ENCODE measurements at places on chromosomes 11 and 22.
A peak's percentile ranks its signal among the peaks of the same experiment; 100 is the strongest.

- peak; percentile 97 for DNase-seq
These were observed 17.1 kb downstream of the MAFF start for GRCh38 chr22:38218661-38219622.

DNA sequence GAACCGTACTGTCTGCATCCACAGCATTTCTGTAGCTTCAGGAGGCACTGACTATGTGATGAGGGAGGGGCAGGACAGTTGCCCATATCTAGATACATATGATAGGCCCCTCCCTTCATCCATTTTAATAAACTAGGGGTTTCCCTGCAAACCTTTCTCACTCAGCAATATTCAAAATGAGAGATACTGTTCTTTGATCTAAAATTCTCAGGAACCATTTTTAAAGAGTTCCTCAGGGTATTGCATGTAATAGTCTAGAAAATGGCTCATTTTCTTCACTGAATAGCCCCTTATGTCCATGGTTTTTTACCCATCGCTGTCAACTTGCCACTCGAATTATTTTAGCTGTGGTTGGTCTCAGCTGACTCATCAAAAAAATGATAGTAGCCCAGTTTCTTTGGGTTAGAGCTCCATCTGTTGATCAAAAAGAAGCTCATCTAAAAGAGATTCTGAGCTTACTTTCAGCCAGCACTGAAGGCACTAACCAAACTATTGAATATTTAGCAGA, 37.0 kb upstream of the DNAJB7 start:
- DNase-seq, result peak; percentile 60

- DNase-seq, result peak; percentile 64
These were observed 13.6 kb upstream of the NUP160 start for GRCh38 chr11:47861728-47862127.

GRCh38 chr22:42208362-42208761, 62.1 kb downstream of the TCF20 start:
- DNase-seq, result no peak

GRCh38 chr22:34866495-34867131, 199.3 kb upstream of the ISX start:
- peak; percentile 1 for DNase-seq

- no peak for DNase-seq
These were observed 72.6 kb downstream of the CCDC34 start for GRCh38 chr11:27290261-27291050.

DNA sequence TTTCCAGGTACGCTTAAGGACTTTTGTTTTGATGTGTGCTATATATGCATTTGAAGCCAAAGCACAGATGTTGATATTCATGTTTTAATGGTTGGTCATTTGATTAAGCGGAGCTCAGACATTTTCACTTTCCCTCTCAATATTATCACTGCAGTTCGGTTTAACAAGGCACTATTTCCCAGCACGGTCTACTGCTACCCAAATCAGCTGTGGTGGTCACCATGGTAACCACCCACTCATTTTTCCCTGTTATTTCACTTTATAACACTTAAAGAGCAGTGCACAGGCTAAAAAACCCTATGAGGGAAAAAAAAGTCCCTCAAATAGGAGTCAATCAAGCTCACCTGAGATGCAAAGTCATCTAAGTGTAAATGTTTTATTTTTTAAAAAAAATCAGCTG, 439.6 kb upstream of the CCDC90B start:
- no peak for DNase-seq

DNA sequence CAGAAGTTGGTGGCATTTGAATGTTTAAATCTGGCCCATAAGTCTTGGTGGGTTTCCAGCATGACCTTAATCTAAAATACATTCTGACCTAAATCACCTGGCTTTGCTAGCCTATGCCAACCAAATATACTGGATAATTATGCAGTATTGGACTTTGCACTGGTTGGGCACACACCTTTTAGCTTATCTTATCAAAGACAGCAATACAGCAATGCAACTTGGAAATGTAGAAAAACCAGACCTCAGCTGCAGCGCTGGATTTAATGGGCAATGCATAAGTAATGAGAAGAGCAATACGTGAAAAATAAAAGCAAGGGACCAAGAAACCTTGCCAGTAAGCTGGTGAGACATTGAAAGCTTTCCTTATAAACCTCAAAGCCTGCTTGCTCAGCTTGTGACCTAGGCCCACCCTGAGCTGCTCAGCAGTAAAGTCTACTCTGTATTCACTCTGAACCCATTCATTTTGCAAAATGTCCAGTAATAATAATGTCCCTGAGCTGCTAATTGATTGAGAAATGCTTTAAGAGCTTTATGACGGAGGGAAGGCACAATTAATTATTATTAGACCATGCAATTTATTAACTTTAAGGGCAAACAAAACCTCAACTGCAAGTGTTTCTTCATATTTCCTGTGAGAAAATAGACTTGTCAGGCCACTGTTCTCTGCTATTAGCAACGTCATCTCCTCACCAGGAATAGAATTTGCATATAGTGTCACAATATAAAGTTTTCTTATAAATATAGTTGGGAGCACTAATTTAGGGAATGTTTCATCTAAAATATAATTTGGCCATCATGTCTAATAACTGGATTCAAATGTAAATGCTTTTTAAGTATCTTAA, 49.4 kb upstream of the CEP295 start:
- DNase-seq, result peak; percentile 35

- no peak for DNase-seq
These were observed 24.1 kb upstream of the NXPE4 start for GRCh38 chr11:114619659-114620173.

GRCh38 chr11:17517186-17517585, 27.0 kb downstream of the USH1C start:
- DNase-seq, result no peak

DNA sequence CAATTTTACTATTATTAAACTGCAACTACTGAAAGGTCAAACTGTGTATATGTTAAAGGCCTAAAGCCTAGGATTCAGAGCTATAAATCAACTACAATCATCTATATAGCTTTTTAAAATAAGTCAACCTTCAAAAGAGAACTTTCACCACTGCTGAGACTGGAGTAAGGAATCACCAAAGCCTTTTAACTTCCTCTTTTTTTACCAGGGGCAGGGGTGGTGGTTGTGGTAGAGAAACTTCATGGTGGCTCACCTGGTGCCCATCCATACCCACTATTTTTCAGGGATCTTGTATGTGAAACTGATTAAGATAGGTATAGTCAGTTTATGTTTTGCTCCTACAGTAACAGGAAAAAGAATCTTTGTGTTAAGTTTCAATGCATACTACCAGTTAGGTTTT, 31.5 kb downstream of the TSG101 start:
- no peak for DNase-seq

- DNase-seq, result peak; percentile 67
These were observed 109.3 kb downstream of the GGTLC2 start for GRCh38 chr22:22753526-22754267.

DNA sequence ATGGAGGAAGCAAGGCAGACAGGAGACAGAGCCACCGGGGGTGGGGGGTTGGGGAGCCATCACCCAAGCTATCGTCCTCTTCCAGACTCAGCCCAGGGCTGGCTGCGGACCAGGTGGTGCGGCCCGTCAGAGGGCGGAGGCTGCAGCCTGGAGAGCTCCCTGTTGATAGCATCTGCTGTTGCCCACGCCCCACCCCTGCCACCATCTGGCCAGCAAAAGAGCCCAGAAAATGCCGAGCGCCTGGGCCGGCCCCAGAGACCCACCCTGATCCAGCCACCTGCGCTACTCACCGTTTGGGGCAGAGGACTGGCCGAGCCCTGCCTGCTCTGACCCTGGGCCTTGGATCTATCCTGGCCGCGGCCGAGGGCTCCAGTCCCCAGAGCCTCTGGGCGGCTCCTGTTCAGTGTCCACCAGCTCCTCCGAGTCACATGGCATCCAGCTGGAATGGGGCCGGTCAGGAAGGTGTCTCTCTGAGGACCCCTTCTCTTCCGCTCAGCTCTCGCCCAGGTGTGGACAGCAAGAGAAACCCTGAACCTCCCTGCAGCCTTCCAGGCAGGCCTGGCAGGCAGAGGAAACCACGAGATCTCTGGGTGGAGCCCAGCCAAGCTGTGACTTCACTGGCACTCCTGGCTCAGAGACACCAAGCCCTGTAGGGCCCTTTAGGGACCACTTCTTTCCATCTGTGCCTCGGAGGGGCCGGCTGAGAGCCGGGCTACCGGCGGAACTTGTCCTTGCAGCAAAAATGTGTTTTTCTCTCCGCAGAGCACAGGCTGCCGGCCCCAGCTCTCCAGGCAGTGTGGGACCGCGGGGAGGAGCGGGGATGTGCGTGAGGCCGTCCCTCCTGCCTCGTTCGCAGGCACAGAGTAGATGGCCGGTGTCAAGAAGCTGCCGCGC, at the start of gene MRGPRE:
Gene MRGPRE (minus strand): TSS at position 567 of the 894 bp plus-strand sequence. CDS start 3,618 bp downstream, outside the sequence.
- DNase-seq, result no peak

DNA sequence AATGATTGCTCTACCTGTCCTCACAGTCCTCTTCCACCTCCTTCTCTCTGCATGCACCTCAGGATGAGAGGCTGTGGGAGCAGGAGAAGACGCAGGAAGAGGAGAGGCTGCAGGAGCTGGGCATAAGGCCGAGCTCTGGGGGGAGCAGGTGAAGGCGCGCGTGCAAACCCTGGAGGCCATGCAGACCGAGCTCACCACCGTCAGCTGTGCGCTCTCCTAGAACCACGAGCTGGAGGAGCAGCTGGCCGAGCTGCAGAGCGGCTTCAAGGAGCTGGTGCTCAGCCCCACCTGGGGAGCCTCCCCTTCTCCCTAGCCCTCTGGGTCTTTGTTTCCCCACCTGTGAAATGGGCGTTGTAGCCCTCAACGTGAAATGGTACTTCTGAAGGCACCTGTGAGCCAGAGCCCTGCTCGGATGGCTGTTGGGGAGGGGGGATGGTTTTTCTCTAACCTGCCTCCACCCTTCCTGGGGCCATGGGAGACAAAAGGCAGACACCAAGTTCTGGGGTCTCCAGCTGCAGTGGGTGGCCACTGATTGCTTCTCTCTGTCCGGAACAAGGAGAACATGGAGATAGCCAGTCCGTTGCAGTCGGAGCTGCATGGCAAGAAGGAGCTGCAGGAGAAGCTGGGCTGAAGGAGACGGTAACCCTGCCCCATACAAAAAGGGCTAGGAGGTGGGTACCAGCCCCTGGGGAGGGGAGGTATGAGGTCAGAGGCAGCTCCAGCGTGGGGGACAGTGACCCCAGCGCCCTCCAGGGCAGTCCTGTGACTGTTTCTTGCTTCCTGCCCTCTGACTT, 65.2 kb upstream of the A4GALT start:
- DNase-seq, result no peak

- peak; percentile 62 for DNase-seq
These were observed 104.6 kb downstream of the SIK3 start for GRCh38 chr11:116993599-116993998.

GRCh38 chr11:44972746-44973435, 22.2 kb upstream of the TP53I11 start:
- DNase-seq, result no peak

- no peak for DNase-seq
These were observed 27.4 kb downstream of the TSPAN4 start for GRCh38 chr11:870127-870413.

- no peak for DNase-seq
These were observed 91.1 kb upstream of the B3GAT1 start for GRCh38 chr11:134503100-134503499.

DNA sequence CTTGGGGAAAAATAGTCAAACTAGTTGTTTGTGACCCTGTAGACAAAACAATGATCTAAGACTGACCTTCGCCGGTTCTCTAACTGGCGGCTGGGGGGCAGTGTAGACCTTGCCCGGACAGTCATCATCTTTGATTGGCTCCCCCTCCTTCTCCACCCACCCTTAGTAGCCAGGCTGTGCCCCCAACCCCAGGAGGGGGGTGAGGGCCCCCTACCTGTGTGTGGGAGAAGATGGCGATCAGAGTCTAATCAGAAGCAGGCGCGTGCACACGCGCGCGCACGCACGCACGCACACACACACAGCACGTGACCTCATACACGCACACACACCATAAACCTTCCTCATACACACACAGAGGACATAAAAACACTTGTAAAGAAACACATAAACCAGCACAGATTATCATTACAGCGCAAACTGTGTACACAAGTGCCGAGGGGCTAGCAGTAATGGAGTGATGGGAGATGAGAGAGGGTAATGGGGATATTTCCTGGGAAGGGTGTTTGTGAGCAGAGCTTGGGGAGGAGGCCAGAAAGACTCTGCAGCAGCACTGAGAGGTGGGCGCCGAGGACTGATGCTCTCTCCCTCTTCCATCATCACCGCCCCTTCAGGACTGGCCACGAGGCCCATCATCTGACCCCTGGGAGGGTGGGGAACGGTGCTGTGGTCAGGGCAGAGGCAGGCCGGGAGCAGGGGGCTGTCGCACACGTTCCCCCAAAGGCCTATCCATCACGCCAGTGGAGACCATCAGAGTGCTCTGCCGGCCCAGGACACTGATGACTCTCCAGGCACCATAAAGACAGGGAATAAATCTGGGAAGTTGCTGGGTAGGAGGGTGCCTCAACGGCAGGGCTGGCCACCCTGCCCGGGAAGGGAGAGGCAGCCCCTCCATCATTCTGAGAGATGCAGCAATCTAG, 12.2 kb downstream of the NECTIN1 start:
- DNase-seq, result no peak

DNA sequence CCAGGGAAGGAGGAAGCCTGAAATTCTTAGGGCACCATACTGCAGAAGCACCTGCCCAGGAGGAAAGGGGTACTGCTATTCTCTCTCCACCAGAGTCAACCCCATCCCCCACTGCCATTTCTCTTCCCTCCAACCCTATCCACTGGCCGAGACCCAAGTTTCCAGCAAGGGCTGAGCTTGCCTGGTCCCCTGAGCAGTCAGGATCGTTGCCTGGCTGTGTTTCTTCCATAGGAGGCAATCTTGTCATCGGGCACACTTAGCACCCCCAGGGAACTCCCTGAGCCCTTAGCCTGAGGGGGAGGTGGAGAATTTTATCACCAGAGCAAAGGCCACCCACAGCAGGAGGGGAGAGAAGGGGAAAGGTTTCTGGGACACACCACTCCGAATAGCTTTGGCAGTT, 115.8 kb upstream of the NECTIN1 start:
- DNase-seq, result no peak

- DNase-seq, result no peak
These were observed 15.1 kb upstream of the CSRP3 start for GRCh38 chr11:19216709-19217374.

DNA sequence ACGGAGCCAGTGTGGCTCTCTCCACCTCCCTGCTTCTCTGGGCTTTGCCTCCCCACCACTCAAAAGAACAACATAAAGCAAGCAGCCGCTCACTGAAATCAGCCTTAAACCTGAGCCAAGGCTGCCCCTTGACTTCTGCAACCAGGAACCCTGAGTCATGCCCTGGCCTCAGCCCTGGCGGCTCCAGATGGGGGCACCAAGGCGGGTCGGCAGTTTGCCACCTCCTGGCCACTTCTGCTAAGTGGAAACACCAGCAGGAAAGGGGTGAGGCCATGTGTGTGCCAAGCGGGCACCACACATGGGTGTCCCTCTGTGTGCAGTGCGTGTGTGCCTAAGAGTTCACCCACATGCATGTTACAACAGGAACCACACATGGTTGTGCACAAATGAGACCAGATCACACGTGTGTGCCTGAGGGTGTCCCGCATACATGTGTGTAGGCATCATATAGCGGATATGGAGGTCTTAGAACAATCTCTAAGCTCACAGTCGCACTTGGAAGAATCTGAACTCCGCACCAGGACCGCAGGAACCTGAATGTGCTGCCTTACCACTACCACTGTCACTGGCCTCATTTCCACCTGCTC, 221.2 kb downstream of the MN1 start:
- peak; percentile 33 for DNase-seq

- peak; percentile 88 for DNase-seq
These were observed 68.7 kb downstream of the DDX10 start for GRCh38 chr11:108733479-108734116.

- no peak for DNase-seq
These were observed 270.5 kb upstream of the SORL1-AS1 start for GRCh38 chr11:121723246-121723741.
